ENCODE measurements at places on chromosomes 2 and 18.

- peak; percentile 21 for DNase-seq
Measured at GRCh38 chr2:217166241-217166850, 306.5 kb upstream of the TNP1 start.

DNA sequence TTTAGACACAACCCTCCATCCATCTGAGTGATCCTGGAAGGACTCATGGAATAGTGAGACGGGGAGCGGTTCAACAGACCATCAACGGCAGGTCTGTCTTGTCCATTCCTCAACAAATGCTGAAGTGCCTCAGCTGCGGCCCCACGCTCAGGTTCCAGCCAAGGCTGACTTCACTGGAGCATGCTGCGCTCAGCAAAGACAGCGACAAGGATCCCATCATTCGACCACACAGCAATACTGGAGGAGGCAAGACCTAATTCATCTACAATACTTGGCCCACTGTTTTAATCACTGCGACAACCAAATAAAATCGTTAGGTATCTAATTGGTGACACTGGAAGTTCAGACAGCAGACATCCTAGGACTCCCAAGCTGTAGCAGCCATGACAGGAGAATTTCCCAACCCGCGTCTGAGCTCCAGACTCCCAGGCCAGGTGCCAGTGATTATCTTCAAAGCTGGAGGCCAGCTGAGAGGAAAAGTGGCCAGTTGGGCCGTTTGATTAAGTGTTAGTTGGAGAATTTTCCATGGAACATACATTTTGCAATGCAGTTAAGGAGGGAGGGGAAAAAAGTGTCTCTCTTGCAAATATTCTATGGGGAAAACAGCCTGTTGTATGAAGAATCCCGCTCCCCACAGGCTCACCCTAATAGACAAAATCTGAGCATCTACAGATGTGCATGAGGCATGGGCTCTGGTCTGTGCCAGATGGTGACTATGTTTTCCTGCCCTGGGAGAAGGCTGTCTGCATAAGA lies 92.5 kb upstream of the SLC35G4 start:
- no peak for DNase-seq

GRCh38 chr2:48694149-48694548 lies 61.4 kb downstream of the LHCGR start:
- no peak for DNase-seq

- no peak for DNase-seq
Measured at GRCh38 chr2:120736624-120737339, 1.1 kb downstream of the GLI2 start.

DNA sequence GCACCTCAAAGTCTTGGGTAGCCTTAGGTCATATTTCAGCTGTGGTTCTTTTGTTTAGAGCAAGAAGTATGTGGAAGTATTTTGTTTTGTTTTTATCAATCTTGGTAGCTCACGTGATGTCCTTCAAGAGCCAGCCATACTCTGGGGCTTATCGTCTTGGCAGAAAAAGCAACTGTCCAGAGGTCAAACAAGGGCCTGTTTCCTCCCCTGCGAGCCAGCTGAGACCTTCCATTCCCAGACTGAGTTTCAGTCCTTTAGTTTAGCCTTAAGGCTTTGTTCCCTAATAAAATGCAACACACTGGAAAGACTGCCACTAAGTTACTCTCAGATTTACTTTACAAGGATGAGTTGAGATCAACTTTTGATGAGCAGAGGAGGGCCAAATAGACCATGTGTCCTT lies 63.5 kb downstream of the TXNL1 start:
- DNase-seq: no peak

DNA sequence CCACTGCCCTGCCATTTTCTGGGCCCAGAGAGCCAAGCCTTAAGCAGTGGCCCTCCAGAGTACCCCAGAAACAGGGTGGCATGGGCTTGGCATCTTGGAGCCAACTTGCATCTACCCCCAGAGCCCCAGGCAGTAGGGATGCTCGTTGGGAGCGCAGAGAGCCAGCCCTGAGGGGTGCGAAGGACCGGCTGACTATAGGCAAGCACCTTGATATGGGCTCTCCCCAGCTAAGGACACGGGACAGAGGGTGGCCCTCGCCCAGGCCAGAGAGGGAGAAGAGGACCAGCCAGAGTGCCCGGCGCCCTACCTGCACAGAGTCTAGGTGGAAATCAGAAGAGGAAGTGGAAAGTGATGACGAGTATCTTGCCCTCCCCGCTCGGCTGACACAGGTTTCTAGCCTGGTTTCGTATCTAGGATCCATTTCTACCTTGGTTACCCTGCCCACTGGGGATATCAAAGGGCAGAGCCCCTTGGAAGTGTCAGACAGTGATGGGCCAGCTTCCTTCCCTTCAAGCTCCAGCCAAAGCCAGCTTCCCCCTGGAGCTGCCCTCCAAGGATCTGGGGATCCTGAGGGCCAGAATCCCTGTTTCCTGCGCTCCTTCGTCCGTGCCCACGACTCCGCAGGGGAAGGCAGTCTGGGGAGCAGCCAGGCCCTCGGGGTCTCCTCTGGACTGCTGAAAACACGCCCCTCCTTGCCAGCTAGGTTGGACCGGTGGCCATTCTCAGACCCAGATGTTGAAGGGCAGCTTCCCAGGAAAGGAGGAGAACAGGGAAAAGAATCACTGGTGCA lies 16.2 kb downstream of the CEP68 start:
- DNase-seq: no peak

- DNase-seq: peak; percentile 70
Measured at GRCh38 chr2:64797881-64798575, 144.3 kb upstream of the SERTAD2 start.

DNA sequence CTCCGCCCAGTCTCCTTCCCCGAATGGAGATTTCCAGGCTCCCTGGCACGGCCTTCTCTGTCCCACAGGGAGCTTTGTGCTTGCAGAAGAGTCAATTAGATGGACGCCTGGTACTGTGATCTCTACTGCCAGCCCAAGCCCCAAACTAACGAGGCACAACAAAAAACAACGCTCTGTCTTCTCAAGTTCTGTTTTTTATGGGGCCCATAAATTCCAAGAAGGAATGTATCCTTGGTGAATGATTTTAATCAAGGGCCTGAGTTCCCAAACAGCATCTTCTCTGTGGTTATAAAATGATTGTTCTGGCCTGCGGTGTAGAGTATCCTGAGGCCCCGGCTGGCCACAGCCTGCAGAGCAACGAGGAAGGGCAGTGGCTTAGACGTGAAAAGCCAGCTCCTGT lies 219.5 kb downstream of the CLIP4 start:
- DNase-seq: no peak

DNA sequence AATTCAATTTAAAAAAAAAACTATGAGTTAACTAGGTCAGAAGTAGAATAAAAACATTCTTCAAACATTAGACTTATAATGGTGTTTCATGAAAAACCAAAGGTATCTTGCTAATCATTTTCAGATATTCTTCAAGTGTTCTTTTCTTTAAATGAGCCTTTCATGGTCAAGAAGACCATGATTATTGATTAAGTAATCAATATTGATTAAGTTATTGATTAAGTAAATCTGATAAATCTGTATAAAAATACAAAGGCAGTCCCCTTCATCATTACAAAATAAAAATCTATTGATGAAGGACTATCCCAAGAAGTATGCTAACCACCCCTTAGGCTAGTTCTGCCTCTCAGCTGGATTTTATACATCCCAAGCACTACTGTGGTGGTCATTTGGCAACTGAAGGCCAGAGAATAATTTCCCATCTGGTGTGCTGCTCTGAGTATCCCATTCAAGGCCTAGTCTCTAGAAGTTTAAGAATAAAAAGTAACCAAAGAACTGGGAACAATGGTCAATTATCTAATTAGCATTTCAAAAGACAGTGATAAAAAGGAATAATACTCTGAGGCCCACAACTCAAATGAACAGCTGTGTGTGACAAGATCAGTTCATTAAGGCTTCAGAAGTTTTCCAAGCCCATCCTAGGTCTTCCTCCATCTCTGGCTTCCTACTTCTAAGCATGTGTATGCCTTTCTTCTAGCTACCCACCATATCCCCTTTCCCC lies 63.5 kb downstream of the TCF4 start:
- DNase-seq: no peak

- DNase-seq: no peak
Measured at GRCh38 chr2:69214898-69215297, 172.1 kb downstream of the GFPT1 start.

- no peak for DNase-seq
Measured at GRCh38 chr18:8657050-8657820, 48.0 kb downstream of the RAB12 start.

- no peak for DNase-seq
Measured at GRCh38 chr2:54814389-54815147, 91.1 kb downstream of the EML6 start.

- no peak for DNase-seq
Measured at GRCh38 chr18:3305354-3305762, 43.4 kb downstream of the MYL12B start.

- no peak for DNase-seq
Measured at GRCh38 chr2:142082368-142082767, 48.4 kb downstream of the LRP1B start.

DNA sequence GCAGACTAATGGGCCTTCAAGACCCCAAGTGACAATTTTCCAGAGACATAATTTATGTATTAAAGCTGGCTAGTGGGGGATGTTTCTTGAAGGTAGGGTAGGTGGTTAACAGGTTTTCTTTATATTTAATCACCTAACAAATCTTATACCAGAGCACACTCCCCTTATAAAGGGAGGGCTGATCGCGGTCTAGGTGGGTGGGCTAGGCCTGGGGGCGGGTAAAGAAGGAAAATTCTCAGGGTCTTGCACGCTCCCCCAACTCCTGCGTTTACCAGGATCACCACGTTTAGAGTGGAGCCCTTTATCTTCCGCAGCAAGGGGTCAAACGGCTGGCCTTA lies 19.9 kb upstream of the CXXC1 start:
- no peak for DNase-seq

GRCh38 chr18:70400476-70400875 lies 111.6 kb downstream of the SOCS6 start:
- DNase-seq: no peak

DNA sequence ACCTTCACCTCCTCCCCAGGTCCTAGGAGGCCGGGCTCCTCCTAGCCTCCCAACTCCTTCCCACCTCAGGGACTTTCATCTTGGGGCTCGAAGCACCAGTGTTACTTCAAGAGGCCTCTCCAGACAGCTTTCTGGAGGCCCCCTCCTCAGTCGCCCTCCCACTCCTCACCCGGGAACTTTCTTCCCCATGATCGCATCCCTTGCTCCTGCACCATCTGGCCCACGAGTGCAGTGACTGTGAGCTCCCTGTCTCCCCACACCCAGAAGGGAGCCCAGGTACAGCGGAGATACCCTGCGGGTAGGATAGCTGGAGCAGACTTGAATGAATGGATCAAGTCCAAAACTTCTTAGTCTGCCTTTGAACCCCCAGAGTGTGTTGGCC lies 6.1 kb downstream of the ERFE start:
- no peak for DNase-seq

DNA sequence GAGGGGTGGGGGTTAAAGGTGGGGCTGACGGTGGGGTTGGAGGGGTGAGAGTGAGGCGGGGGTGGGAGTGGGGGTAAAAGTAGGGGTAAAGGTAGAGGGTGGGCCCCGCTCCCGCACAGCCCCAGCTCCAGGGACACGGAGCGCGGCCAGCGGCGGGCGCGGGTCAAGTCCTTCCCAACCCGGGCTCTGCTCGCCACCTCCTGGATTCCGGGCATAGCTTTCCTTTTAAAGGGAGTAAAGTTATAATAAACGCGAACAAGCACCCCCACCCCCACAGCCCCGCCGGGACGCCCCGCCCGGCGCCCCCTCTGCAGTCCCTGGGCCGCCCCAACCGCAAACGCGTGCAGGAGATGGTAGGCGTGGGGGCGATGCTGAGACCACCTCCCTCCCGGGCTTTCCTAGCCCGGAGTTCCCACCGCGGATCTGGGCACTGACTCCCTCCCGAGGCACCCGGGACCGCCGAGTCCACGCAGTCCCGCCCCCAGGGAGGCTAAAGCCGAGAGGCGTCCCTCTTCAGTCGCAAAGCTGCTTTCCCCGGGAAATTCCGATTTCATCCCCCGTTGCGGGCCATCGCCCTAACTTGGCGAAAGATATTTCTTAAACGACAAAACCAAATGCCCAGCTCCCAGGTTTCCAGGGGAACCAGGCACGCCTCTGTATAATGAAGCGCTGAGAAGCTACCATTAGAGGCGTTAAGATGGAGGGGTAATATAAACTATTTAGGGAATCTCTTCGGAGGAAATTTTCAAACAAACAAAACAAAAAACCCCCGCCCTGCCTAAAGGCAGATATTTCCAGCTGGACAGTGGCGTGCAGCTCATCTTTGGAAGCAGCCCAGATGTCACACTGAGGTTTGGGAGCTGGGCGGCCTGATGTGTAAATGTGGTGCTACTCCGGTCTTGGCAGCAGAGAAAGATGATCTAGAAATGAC lies at the start of gene LIMS2:
Gene LIMS2, minus strand, starts transcription at position 200 of the 931 bp plus-strand sequence. CDS start 506 bp downstream, outside the sequence.
- DNase-seq: no peak

GRCh38 chr2:200782251-200782650 lies 29.5 kb upstream of the BZW1 start:
- no peak for DNase-seq

GRCh38 chr2:68043695-68044094 lies 19.1 kb downstream of the C1D start:
- no peak for DNase-seq

GRCh38 chr18:47932603-47933002 lies 2.1 kb upstream of the SMAD2 start:
- no peak for DNase-seq

- DNase-seq: no peak
Measured at GRCh38 chr18:35592298-35592697, 10.8 kb downstream of the GALNT1 start.

DNA sequence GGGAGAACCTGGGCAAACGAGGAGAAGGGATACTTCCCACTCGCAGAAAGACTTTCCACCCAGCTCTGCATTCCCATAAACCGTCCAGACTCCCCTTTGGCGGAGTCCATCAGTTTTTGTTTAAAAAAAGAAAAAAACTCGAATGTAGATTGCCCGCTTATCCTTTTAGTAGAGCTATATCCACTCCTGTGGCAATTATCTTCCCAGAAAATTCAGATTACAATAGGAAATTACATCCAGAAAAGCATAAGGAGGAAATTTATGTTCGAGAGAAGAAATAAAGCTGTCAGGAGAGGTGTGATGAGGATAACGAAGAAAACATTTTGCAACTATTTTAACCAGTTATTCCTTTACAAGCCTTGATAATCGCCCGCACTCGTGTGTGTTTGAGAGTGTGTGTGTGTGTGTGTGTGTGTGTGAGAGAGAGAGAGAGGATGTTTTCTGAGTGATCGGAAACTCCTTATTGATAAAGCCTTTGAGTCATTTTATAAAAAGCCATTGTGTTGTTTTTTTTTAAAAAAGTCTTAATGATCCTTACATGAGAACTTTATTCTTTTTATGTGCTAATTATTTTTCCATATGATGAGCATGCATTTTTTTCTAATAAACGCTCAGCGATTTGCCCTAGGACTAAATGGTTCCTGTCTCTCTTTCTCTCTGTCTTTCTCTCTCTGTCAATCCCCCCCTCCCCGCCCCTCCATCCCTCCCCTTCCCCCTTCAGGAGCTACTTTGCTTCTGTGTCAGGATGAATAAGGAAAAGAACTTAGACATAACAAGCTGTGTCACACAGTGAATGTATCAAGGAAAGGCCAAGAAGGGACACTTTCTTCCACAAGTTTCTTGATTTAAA lies 1.1 kb upstream of the PPP3R1 start:
- DNase-seq: no peak

- no peak for DNase-seq
Measured at GRCh38 chr2:74372674-74373073, 7.4 kb downstream of the DCTN1 start.

GRCh38 chr2:228613133-228613850 lies 431.8 kb upstream of the SPHKAP start:
- peak; percentile 52 for DNase-seq

- DNase-seq: no peak
Measured at GRCh38 chr2:204264085-204264553, 281.2 kb upstream of the PARD3B start.

- DNase-seq: no peak
Measured at GRCh38 chr2:68796295-68796905, 61.8 kb downstream of the ARHGAP25 start.

GRCh38 chr2:241814643-241815476 lies 5.9 kb downstream of the NEU4 start:
- DNase-seq: no peak

Measured in NCI-H2081 treated with DMSO at 0.1 percent for 48 hours (cell line).